Upper lobe of left lung (tissue), 6 donors: ENCODE measurements at places on chromosomes 3 and 15. TPM values are rescaled to one million over a fixed set of nuclear protein-coding genes. Genes with fewer than 3 reads are reported as not detected.

- DNase-seq, result no peak
Measured at GRCh38 chr3:112531358-112531781, 30.4 kb downstream of the ATG3 start.

DNA sequence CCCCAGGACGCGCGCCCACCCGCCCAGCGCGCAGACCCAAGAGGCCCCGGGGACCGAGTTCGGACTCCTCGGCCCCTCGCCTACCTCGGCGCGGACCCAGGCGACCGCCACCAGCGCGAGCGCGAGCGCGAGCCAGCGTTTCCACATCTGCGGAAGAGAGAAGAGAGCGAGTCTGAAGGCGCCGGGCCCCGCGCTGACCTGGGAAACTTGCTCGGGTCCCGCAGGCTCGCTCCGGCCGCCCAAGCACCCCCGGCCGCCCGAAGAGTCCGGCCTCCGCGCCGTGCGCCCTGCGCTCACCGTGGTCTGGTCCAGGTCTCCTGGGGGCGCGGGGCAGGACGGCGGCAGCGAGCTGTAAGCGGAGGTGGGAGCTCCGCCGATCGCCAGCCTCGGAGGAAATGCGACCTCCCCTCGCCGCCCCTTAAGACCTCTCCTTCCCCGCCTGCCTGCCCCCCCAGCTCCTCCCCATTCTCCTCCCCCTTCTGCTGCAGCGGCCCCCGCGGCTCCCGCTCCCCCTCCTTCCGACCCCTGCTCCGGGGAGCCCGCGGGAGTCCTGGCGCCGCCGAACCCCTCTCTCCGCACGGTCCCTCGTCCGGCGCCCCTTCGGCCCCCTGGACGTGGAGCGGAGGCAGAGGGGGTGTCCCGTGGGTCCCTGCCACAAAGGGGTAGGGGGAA, at the start of gene FSTL1:
Gene FSTL1 (minus strand): TSS at position 393 of the 672 bp plus-strand sequence. CDS start 246 bp downstream, at position 147.
- DNase-seq, result no peak

Gene VILL
- total RNA-seq, result 12.4 TPM

DNA sequence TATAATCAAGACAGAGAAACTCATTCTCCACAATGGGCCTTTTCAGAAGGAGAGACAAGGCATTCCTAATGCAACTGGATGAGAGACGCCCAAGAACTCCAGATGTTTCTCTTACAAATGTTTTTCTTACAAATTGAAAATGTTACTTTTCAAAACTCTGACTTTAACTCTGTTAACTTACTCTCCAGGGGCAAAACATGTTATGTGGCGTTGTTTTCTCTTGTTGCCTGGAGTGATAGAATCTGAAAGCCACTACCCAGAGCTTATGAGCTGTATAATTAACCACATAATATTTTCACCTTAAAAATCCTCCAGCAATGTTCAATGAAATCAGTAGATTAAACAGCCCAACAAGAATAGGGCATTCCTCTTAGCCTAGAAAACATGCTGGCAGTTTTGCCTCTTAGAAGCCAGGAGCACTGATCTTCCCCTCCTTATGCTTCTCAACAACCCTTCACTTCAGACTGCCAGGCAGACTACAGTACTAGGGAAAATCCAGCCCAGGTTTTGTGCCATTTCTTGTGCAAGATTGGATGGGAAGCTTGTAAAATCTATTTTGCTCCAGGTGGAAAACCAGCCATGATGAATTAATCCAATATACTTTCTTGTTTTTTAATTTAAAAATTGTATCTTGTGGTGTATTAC, 186.7 kb upstream of the GADL1 start:
- peak; percentile 27 for DNase-seq

- DNase-seq, result no peak
Measured at GRCh38 chr3:117695321-117695720, 985.7 kb downstream of the TUSC7 start.

GRCh38 chr3:157406394-157406793, 30.3 kb upstream of the PTX3 start:
- no peak for DNase-seq

DNA sequence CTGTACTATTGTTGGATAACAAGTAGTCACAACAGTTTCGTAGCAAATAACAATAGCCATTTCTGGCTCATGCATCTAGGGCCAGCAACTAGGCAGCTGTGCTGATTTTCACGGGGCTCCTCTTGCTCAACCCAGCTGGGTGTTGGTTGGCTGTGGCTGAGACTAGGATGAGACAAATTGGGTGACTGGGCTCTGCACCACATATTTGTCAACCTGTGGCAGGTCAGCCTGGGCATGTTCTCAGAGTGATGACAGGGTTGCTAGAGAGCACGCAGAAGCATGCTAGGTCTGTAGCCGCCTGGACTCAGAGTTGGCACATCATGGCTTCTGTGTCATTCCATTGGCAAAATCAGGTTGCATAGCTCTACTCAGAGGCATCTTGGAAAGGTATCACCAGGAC, 175.9 kb downstream of the OTOL1 start:
- no peak for DNase-seq

DNA sequence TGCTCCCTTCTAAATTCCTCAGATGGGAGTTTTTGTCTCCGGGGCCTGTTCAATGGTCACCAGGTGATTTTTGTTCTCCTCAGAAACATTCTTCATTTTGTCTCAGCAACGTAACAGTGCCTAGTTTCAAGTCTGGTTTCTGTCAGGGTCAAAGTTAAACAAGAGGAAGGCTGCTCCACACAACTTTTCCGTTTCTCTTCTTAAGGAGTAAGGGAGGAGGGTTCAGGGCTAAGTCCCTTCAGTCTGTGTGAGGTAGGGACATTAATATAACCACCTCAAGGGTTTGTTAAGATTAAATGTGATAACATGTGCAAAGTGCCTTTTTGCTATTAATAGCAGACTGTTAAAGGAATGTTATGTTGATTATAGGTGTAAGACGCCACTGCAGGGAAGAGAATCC, 41.8 kb downstream of the HOMER2 start:
- no peak for DNase-seq

Gene ALDH1A3
- total RNA-seq, result 13.2 TPM

DNA sequence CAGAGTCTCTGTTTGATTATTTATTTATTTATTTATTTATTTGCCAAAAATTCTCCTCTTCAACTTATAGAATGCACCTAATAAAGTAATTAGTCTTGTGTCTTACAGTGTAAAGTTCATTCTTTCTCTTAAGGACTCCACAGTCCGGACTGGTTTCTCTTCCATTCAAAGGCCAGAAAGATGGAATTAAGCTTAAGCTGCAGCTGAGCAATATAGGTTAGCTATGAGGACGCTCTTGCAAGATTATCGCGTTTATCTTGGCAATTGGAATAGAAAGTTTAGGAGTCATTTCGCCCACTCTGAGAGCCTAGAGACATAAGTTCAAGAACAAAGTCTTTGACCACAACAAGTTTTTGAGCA, 15.0 kb downstream of the TAGLN3 start:
- DNase-seq, result no peak

DNA sequence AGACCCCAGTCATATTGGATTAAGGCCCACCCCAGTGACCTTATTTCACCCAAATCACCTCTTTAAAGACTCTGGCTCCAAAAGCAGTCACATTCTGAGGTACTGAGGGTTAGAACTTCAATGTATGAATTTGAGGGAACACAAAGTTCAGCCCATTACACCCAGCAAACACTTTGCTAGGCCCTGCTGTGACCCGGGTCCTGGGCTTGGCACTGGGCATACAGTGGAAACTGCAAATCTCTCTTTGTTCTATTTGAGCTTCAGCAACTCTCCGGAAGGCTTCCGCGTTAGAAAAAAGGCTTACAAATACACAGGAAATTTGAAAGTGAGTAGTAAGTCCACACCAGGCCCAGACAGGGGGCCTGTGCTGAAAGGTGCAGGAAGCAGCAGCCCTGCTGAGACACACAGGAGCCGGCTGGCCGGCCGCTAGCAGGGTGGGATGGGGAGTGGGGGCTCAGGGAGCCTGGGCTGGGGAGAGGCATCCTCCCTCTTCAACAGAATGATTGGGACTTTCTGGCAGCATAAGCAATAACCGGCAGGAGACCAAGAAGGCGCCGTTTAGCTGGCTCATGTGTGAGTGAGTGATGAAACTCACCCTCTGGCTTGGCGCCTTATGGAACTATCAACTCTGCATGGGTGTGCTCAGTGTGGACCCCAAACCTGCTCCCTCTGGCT, 13.0 kb downstream of the LIPC start:
- DNase-seq, result peak; percentile 63

Gene ITIH1
- not detected for total RNA-seq

GRCh38 chr3:194744826-194745225, 59.1 kb downstream of the FAM43A start:
- DNase-seq, result no peak

Gene CKMT1A
- 2.6 TPM for total RNA-seq

DNA sequence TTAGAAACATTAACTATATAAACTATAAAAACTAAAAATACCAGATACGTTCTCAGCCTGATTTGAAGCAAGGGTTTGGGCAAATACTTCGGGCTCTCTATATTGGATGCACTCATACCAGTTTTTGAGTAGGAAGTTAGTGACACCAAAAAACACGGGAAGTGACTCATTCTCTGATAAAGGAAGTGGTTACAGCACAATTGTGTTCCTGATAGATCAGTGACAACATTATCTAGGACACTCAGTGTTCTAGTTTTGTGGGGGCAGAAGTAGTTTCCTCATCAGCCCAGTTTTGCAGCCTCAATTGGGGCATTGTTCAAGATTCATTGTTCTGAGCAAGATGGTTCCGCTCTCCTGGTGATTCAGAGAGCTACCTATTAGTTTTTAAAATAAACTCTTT, 469.6 kb upstream of the DPPA4 start:
- DNase-seq, result no peak

GRCh38 chr15:58314593-58315216, 117.1 kb upstream of the LIPC start:
- DNase-seq, result no peak

- DNase-seq, result no peak
Measured at GRCh38 chr3:150203273-150203672, 204.8 kb upstream of the TSC22D2 start.

GRCh38 chr3:155018621-155019330, 61.3 kb upstream of the MME start:
- DNase-seq, result no peak

- DNase-seq, result no peak
Measured at GRCh38 chr3:189787632-189788031, 156.4 kb downstream of the TP63 start.

- no peak for DNase-seq
Measured at GRCh38 chr3:133455960-133456359, 56.1 kb downstream of the BFSP2 start.

Gene SEC22C
- total RNA-seq, result 59.7 TPM

Gene TRAT1
- 9.9 TPM for total RNA-seq

DNA sequence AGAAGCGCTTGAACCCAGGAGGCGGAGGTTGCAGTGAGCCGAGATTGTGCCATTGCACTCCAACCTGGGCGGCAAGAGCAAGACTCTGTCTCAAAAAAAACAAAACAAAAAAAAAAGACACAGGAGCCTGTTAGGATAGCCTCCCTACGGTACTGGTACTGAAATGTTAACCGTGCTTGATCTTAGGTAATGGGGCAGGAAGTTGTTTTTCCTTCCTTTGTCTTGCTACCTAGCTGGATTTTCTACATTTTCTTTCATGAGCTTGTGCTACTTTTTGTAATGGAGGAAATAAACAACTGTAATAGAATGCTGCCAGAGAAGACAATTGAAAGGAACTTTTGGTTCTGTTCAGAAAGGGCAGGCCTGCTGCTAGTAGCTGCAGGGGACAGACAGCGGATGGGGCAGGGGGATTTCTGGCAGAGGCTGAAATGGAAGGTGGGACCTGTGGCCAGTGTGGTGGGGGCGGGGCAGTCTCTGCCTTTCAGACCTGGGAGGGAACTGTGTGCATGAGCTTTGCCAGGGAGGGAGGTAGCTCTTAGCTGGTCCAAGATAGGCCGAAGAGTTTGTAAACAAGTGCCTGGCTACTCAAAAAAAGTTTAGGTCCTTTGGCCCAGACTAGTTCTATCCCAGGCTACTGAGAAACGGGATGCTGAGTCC, 49.0 kb upstream of the SEMA4B start:
- DNase-seq, result no peak

GRCh38 chr15:98350276-98350675, 298.1 kb upstream of the IGF1R start:
- DNase-seq, result no peak

Gene HEXA
- 256 TPM for total RNA-seq

Gene SNTN
- 0.67 TPM for total RNA-seq

DNA sequence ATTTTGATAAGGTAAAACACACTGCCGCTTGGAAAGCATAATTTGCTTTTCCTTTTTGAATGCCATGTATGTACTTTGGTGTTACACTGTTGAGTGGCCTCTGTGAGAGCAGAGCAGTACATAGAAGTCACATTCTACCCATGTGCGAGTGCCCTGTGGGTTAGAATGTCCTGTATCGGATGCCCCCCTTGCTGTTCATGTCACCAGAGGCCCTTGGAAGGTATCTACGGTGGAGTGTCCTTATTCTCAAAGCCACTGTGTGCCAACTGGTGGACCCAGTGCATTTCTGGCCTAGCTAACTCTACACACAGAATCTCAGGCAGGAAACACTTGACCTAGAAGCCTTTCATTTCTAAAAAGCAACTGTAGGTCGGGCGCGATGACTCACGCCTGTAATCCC, 137.0 kb downstream of the GHSR start:
- no peak for DNase-seq

Gene KBTBD12
- 1.0 TPM for total RNA-seq

- DNase-seq, result no peak
Measured at GRCh38 chr15:60957111-60957510, 272.0 kb downstream of the RORA start.

- no peak for DNase-seq
Measured at GRCh38 chr3:117322866-117323265, 613.3 kb downstream of the TUSC7 start.

DNA sequence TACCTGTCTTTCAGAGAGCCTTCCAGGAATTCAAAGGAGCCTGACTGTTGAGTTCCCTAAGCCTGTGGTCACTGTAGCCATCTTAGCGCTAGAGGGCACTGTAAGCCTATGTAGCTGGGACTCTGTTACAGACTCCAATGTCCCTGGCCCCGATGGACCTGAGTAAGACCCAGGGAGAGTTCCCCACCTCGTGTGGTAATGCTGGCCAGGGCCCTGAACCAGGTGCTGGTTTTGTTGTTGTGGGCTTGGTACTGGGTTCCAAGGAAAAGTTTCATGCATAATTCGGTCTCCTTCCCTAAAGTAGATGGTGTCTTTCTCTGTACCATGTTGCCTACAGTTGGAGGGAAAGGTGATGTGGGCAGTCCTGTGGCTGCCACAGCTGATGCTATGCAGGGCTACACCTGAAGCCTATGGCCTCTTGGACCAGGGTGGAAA, 32.4 kb downstream of the CDAN1 start:
- peak; percentile 73 for DNase-seq

DNA sequence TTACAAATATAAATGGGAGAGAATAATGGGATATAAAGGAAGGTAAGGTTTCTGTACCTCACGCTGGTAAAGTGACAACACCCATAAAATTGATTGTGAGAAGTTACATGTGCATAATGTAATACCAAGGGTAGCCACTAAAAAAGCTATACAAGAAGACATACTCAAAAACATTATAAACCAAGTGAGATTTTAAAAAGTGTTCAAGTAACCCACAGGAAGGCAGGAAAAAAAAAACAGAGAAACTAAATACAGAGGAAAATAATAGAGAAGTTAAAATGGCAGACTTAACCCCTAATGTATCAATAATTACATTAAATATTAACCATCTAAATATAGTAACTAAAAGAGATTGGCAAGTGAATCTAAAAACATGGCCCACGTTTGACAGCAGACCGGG, 76.3 kb downstream of the PCSK6 start:
- no peak for DNase-seq

GRCh38 chr3:45060165-45060892, 34.2 kb downstream of the CLEC3B start:
- DNase-seq, result no peak

- no peak for DNase-seq
Measured at GRCh38 chr3:157931517-157931916, 174.7 kb downstream of the SHOX2 start.

Gene RETNLB
- total RNA-seq, result not detected

Gene MESP2
- total RNA-seq, result not detected

Gene UROC1
- total RNA-seq, result not detected

Gene ZDHHC23
- 10.3 TPM for total RNA-seq
